ENCODE measurements at places on chromosomes 6 and 20.

- no peak for DNase-seq
These were observed 188.9 kb downstream of the PLCB1 start for GRCh38 chr20:8321001-8321400.

- no peak for DNase-seq
These were observed 40.2 kb upstream of the CD83 start for GRCh38 chr6:14077193-14077867.

DNA sequence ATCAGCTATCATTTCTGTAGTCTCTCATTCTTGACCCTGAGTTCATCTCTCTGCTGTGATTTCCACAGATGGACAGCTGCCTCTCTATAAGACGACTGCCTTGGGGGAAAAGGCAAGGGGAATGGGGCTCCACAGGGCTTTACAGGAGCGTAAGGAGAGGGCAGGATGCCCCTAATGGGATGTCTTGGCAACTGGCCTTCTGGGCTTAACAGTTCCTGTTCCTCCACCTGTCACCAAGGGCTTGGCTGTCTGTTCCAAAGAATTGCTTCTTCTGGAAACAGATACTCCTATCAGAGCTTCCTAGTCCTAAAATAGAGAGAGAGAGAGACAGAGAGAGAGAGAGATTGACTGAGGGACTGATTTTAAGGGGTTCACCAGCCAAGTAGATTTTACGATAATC lies 181.9 kb downstream of the TMEM200A start:
- no peak for DNase-seq

DNA sequence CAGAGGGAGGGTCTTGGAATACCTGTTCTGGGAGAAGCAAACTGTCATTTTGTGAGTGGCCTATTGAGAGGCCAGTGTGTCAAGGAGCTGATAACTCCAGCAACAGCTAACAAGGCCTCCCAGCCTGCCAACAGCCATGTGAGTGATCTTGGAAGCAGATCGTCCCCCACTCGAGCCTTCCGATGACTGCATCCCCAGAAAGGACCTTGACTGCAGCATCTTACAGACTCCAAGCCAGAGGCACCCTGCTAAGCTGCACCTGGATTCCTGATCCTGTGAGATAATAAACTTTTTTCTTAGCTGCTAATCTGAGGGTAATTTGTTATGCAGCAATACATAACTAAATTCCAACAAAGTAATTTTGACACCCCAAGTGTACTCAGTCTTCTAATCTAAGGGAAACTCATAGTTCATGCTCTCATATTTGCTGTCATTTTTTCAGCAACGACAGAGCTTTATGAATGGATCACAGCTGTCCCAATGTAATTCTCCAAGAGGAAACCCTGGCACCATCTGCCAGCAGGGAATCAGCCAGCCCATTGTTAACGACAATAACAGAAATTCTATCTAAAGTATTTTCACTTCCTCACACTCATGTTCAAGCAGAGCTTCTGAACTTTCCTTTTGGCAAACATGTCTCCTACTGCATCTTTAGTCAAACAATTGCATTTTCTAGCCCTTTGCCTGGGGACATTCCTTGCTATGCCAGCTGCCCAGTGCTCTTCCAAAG lies 470.2 kb upstream of the BTBD3 start:
- DNase-seq, result no peak

DNA sequence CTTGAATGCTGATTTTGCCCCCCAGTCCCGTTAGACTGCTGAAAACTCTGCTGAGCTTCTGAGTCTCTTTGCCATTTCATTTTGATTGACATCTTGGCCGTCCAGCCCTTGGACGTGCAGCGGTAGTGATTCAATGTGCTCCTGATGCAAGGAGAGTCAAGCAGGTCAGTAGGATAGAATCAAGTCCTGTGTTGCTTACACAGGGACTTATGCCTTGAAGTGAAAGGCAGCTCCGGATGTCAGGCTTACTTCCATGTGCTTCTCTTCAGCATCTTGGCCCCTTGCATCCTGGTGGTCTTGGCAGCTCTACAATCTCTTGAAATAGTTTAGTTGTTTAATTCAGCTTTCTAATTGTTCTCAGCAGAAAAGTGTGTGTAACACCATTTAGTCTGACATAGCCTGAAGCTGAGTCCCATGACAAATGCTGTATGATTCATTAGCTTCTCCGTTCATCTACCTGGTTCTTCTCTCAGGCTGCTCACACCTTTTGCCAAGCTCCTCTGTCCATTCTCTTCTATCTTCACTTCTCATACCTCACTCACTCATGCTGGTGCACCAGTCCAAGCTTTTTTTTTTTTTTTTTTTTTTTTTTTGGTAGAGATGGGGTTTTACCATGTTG lies 76.0 kb downstream of the EZR start:
- DNase-seq, result no peak
